T-helper 22 cell (primary cell): ENCODE measurements at places on chromosomes 12 and 14.

GRCh38 chr12:50221228-50222008 lies 54.2 kb upstream of the CERS5 start:
- no peak for DNase-seq

DNA sequence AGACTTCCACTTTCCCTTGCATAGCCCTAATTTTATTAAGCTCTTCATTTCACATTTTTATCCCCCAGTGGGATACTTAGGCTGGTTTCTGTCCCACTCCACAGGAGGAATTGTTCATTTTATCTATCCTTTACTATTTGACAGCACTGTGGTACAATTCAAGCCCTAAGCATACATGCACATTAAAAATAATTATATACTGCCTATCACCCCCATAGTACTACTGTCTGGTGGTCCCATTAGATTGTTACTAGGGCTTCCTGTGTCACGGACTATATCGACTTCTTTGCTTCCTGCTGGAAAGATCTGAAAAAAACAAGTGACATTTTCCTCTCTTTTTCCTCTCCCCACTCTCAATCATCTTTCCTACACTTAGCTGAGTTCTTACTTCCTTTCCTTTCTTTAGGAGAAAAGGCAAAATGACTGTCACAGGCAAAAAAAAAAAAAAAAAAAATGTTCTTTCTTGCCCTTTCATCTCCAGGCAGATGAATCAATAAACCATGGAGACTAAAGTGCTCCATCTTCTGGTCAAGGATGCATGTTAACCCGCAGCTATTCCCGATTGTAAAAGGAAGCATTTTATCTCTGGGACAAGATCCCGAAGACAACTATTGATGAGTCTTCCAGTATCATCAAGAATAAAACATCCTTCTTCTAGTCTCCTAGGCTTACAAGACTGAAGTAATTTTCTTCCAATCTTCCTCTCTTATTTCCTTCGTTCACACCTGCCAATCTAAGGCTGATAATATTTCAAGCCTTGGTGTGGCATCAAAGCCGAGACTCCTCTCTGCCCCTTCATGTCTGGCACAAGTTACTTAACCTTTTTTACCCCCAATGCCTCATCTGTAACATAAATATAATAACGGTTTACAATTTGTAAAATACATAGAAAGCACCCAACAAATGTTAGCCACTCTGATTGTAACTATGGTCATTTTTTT lies 94.4 kb upstream of the PLEKHG7 start:
- no peak for DNase-seq

GRCh38 chr14:70078329-70078728 lies 110.4 kb downstream of the SLC8A3 start:
- no peak for DNase-seq

DNA sequence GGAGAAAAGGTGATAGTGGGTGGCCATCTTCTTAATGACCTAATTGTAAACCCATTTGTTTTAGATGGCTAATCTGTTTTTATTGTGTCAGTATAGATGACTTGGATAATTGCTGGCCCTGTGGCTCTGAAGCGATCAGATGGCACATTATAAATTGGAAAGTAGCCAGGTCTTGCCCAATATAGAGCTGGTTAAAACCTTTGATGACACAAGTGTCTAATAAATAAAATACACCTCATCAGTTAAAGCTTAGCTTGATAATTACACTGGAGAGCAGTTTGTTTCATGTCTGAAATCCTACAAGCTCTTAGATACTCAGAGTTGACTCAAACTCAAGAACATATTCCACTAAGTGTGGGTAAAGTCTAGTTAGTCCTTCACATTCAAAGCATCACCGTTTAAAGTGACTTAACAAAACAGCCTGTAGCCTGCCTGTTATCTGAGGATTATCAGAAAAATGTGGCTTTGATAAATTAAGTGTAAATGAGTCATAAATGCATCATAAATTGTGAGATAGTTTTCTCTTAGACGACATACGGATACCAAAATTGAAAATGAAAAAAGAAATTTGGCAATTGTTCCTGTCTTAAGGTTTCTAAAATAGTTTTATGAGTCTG lies 280.9 kb downstream of the LRIG3 start:
- no peak for DNase-seq

- DNase-seq, result no peak
These were observed 179.6 kb upstream of the DIO2 start for GRCh38 chr14:80390906-80391305.

DNA sequence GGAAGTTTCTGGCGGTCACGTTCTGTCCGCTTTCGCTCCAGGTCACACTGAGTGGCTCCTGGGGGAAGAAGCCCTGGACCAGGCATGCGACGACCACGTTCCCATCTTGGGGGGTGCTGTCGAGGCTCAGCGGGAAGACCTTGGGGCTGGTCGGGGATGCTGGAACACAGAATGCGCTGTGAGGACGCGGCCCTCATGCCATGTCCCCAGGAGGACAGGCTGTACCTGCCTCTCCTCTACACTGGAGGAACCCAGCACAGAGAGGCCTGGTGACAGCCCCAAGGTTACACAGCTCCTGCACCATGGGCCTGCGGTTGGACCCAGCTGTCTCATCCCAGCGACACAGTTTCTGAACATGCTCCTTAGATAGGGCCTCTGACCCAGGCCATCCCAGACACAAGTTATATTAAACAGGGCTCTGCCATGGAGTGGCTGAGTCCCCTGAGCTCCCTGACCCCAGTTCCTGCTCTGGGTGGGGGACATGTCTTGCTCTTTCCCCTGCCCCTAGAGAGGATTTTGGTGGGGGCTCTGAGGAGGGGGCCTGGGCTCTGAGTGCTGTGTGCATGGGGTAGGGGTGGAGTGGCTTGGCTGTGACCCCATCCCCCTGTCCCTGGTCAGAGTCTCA lies 62.0 kb downstream of the TMEM121 start:
- DNase-seq, result no peak

- DNase-seq, result no peak
These were observed 45.3 kb downstream of the BCL11B start for GRCh38 chr14:99226687-99227086.

GRCh38 chr12:122080149-122081082 lies 1.9 kb downstream of the MLXIP start:
- DNase-seq, result no peak

GRCh38 chr12:81610955-81611889 lies 147.9 kb downstream of the PPFIA2 start:
- no peak for DNase-seq

- DNase-seq, result no peak
These were observed 1178.9 kb downstream of the FLRT2 start for GRCh38 chr14:86708846-86709339.

- no peak for DNase-seq
These were observed 45.7 kb upstream of the YARS2 start for GRCh38 chr12:32801269-32801980.

- no peak for DNase-seq
These were observed 25.9 kb downstream of the TRIM9 start for GRCh38 chr14:51069055-51069454.

- no peak for DNase-seq
These were observed 19.8 kb upstream of the PZP start for GRCh38 chr12:9227950-9228349.

- DNase-seq, result no peak
These were observed 7.9 kb downstream of the HDAC7 start for GRCh38 chr12:47811581-47812484.

DNA sequence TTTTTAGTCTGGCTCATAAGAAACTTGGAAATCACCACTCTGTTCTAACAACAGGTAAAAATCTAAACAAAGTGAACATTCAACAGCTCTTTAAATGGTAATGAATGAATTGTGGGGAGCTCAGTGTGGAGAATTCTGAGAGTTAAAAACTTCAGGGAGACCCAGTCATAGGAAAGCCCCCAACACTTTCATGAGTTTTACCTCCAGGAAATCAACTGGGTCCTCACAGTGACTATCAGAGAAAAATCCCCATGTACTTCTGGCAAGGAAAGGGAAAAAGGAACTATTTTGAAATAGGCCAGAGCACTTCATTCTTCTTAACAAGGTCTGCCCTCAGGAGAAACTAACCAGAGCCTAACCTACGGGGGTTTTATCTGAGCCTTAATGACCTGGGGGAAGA lies 134.7 kb downstream of the CMAS start:
- DNase-seq, result no peak

DNA sequence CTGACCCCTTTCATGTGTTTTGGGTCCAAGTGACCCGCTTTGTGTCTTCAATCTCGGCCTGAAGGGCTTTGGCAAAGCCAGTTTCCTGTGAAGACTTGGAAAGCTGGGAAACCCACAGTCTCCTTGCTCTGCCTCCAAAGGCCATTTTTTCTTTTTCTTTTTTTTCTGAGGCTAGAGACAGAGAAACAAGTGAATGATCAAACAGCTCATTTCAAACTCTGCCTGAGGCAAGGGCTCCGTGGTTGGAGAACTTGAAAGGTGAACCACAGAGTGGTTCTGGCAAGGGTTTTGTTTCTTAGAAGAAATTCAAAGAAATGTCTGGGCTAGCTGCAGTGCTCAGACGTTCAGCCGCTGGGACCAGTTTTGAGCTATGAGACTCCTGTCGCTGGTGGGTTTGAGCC lies 62.7 kb downstream of the ERH start:
- no peak for DNase-seq

GRCh38 chr14:104721505-104722431 lies 2.3 kb upstream of the ADSS1 start:
- DNase-seq, result no peak

DNA sequence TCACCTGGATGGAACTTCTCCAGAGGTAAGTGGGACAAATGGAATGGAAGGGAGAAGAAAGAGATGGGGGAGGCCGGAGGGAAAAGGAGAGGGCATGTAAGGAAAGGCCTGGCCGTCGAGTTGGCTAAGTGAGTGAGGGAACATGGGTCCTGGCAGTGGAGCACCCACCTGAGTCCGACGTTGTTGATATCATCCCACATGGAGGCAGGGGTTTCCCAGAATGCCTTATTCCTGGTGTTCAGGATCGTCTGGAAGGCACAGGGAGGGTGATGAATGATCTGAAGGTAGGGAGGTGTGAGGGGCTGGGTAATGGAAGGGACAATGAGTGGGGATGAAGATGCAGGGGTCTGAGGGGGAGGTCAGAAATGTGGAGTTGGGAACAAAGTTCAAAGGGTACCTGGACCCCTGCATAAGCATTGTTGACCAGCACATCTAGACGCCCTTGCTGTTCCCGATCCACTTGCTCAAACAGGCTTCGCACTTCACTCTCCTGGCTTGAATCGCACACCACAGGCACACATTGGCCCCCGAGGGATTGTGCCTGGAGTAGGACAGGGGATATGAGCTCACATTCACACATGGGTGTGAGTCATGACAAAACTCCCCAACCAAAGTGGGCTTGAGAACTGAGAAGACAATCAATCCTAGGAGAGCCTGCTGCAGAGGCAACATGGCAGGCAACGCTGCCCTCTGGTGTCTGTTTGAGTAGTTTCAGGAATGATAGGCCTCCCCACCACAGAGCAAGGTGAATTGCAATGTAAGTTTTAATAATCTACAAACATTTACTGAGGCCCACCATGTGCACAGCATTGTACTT lies 3.0 kb downstream of the DHRS1 start:
- DNase-seq, result peak; percentile 53

GRCh38 chr12:96195845-96196451 lies 1.8 kb downstream of the ELK3 start:
- peak; percentile 47 for DNase-seq

DNA sequence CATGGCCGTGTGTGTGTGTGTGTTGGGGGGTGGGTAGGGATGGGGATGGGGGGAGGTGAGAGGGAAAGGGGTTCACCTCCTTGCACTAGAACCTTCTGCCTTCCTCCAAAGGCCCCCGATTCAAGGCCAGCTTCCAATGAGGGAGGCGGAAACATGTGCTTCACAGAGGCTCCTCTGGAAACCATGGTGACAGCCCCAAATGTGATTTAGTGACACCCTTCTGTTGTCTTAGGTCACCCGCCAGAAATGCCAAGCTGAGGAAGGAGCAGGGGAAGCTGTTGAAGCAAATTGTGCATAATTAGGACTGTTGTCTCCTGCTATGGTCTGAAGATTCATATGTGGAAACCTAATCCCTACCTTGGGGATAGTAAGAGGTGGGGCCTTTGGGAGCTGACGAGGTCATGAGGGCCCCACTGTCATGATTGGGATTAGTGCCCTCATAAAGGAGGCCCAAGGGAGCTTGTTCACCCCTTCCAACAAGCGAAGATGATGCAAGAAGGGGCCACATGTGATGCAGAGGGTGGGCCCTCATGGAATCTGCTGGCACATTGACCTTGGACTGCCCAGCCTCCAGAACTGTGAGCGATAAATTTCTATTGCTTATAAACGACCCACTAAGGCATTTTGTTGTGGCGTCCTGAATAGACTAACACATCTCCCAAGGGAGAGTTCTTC lies 95.2 kb downstream of the AACS start:
- DNase-seq, result no peak

DNA sequence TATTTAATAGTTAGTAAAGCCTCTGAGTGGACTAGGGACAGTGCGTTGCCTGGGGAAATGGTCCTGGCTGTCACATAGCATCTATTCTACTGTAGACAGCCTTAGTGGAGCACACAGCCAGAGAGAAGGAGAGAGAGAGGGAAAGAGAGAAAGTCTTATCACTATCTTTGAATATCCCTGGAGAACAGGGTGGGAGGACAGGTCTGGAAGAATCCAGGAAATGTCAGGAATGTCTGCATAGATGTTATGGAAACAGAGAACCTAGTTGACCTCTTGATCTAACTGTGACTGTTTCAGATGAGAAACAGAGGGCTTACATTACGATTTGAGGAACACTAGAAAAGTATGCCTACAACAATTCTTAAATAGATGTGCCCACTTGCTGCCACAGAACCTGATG lies 92.8 kb downstream of the SLC15A5 start:
- no peak for DNase-seq

GRCh38 chr12:6840330-6840729 lies 395 bp upstream of the GNB3 start:
- no peak for DNase-seq

DNA sequence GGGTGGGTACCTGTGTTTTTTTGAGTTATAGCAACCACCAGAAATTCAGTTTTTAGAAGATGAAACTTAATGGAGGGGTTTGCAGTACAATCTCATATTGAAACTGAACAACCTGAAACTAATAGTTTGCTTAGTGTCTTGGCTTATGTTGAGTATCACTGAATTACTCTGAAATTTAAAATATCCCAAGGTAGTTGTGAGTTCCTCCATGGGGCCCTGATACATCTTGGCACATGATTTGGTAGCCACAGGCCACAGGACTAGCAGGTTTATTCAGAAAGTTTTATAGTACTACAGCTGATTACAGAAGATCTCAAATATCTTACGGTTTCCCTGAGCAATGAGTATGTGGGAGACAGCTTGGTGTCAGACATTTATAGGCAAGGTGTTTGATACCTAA lies 10.4 kb downstream of the PTGES3 start:
- no peak for DNase-seq

DNA sequence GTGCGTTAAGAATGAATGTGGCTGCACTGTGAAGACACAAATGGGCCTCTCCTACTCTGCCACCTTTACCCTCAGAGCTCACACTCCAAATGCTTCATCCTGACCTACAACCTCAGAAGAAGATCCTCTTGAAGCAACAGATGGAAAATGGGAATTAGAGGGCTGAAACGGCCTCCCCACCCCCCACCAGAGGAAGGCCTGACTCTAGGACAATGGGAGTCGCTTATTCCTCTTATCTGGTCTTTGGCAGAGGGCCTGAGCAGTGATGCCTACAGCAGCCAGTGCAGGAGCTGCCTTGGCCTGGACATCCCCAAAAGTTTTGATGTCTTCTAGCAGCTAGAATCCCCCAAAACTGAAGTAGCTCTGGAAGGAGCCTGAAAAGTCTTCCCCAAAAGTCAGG lies 29.2 kb downstream of the BTBD7 start:
- DNase-seq, result no peak
